SW 1271 (cell line): ENCODE measurements at places on chromosomes 11 and 22.

DNA sequence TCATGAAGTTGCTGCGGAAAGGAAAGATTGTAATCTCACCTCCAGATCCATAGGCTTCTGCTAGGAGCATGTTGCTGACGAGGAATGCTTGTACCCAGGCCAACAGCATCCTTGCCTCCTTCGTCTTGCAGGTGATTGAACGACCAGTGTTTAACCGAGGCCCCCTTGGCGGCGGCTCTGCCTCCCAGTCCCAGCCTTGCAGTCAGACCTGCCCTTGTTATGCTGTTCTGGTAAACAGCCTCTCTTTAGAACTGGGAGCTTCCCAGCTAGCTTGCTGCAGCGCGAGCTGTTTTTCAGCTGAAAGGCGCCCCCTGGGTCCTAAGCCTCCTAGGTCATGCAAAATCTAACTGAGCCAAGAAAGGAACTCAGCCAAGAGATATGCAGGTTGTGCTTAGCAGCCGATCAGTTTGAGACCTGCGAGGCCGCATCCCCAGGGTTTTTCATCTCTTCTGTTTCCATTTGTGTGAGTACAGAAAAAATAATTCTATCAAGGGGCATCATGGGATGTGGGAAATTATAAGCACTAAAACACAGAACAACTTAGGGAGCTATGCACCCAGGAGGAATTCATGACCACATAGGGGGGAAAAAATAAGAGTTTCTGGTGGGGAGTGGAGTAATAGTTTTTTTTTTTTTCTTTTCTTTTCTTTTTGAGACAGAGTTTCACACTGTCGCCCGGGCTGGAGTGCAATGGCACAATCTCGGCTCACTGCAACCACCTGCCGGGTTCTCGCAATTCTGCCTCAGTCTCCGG, at the start of gene PIK3IP1:
Gene PIK3IP1, minus strand, starts transcription at position 253 of the 754 bp plus-strand sequence. Its CDS starts 144 bp downstream, at position 109.
- DNase-seq, result no peak

- no peak for DNase-seq
These were observed 13.5 kb downstream of the SSH3 start for GRCh38 chr11:67316882-67317204.

DNA sequence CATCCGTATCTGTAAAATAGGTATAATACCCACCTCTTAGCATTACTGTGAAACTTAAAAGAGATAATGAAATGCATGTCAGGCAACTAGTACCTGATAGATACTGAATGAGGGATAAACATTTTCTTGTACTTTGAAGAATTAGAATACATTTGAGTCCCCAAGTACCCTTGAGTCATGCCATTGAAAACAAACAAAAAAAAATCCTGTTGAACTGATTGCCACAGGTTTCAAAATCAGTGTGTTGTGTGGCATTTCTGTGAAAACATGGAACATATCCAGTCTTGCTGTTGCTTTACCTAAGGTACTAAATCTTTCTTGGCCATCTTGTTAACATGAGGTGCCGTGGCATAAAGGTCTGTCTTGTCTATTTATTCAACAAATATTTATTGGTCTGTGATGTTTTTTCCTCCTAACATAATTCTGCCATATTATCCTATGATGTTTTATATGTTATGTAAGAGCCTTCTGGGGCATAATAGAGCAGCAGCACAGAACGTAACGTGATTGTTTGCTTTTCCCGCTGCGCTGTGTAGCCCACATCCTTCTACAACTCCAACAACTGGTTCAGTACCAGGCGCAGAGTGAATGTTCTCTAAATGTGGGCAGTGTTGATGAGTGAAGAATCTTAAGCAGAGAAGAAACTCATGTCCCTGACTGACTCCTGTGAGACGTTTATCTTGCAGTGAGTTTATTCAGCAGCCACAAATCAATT, 79.3 kb upstream of the RAB1B start:
- no peak for DNase-seq

DNA sequence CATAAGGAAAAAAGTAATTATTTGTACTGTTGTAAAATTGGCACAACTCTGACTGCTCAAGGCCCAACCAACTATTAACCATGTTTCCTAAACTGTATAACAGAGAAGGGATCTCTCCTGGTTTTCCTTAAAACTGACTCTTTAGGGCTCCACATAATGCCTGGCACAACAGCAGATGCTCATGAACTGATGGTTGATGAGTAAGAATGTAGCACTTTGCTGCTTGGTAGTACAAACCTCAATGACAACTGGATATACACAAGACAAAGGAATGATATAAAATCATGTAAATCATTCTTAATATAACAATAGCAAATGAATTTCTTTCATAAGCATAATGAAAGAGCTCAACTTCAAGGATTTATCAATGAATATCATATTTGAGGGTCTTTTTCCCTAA, 11.7 kb downstream of the MSANTD2 start:
- no peak for DNase-seq

- no peak for DNase-seq
These were observed 81.7 kb downstream of the PRCP start for GRCh38 chr11:82818409-82819043.

DNA sequence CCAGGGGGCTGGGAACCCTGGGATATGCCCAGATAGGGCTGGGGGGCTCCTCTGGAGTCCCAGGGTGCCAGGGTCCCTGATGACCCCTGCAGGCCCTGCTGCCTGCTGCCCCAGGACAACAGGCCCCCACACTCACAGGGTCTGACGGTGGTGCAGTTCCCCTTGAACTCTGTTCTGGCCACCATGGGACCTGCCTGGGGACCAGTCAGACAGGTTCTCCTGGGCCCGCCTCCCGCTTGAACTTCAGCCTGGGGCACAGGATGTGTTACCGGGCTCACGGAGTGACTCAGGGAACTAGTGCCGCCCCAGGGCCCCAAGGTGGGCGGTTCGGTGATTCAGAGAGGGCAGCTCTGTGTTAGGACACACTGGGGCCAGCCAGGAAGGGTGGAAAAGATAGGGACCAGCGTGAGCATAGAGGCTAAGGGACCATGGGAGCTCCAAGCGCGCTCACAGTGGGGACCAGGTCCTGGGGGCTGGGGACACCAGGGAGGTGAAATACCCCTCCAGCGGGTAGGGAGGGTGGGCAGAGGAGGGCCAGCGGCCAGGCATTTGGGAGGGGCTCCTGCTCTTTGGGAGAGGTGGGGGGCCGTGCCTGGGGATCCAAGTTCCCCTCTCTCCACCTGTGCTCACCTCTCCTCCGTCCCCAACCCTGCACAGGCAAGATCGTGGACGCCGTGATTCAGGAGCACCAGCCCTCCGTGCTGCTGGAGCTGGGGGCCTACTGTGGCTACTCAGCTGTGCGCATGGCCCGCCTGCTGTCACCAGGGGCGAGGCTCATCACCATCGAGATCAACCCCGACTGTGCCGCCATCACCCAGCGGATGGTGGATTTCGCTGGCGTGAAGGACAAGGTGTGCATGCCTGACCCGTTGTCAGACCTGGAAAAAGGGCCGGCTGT, 21.5 kb upstream of the TXNRD2 start:
- DNase-seq, result peak; percentile 50

DNA sequence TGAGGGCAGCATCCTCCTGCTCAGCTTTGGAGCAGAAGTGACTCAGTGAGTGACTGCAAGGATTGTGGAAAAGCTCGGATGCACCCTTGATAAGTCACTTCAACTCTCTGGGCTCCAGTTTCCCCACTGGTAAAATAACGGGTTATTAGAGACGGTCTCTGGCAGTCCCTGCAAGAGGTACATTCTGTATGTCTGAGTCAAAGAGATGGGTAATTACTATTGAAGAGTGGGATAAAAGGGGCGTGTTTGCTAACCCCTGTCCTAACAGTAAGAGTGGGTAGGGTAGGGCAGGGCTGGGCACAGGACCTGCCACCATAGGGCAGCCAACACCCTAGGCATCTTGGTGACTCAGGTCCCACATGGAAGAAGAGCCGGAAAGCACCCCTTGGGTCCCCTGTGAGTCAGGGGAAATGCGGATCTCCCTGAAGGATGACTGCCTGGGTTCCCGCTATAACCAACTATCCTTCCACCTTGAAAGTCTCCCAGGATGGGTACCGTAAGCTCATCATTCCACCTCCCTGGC, 7.3 kb upstream of the AHNAK start:
- DNase-seq, result peak; percentile 77

GRCh38 chr11:35683728-35684339, 21.3 kb downstream of the TRIM44 start:
- DNase-seq, result no peak

- no peak for DNase-seq
These were observed 53.3 kb upstream of the GAB2 start for GRCh38 chr11:78470861-78471442.

DNA sequence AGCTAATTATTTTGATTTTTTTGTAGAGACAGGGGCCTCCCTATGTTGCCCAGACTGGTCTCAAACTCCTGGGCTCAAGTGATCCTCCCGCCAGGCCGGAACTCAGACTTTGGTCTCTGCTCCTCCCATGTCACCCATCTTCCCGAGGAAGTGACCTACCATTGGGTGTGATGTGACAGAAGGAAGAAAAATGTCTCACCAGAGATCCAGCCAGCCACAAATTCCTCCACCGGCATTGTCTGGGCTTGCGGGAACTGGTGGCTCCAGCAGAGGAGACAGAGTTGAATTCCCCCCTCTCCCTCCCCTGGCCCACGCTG, 772 bp downstream of the SLC25A45 start:
- peak; percentile 88 for DNase-seq

DNA sequence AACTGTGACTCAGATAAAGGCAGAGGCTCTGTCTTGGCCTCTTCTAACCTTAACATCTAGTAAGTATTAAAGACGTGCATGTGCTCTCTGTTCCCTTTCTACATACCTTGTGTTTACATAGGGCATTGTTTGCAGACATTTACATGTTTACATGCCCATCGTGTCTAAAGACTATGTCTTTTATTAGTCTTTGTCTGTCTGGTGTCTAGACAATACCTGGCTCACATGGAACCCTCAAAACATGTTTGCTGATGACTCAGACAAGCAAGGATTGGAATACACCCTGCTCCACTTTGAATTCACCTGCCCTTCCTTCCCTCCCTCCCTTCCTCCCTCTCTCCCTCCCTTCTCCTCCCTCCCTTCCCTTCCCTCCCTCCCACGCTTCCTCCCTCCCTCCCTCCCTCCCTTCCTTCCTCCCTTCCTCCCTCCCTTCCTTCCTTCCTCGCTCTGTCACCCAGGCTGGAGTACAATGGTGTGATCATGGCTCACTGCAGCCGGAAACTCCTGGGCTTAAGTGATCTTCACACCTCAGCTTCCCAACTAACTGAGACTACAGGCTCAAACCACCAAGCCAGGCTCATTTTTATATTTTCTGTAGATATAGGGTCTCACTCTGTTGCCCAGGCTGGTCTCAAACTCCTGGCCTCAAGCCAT, 23.7 kb upstream of the SORL1-AS1 start:
- no peak for DNase-seq

GRCh38 chr11:69819541-69820070, 390 bp upstream of the FGF3 start:
- no peak for DNase-seq

GRCh38 chr22:35887296-35887875, 141.2 kb downstream of the RBFOX2 start:
- no peak for DNase-seq

- no peak for DNase-seq
These were observed 37.2 kb upstream of the ADSL start for GRCh38 chr22:40308999-40309573.

DNA sequence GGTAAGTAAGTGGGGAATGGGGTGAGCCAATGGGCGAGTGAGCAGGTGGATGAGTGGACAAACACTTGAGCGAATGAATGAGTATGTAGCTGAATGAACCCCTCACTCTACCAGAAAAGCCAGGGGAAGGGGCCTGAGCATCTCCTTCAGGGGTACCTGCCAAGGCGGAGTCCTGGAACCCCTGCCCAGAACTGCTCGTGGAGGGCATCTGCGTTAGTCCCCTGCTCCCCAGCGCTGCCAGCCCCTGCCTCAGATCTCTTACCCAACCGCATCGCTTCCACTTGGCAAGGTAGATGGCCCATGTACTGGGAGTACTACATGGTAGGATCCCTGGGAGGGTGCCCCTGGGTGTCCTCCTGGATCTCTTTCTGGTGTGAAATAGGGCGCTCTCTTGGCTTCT, 7.4 kb upstream of the ANO1 start:
- DNase-seq, result no peak

GRCh38 chr11:102272047-102272824, 45.0 kb upstream of the BIRC3 start:
- no peak for DNase-seq

- no peak for DNase-seq
These were observed 28.1 kb upstream of the PHF21A start for GRCh38 chr11:46149342-46149741.

DNA sequence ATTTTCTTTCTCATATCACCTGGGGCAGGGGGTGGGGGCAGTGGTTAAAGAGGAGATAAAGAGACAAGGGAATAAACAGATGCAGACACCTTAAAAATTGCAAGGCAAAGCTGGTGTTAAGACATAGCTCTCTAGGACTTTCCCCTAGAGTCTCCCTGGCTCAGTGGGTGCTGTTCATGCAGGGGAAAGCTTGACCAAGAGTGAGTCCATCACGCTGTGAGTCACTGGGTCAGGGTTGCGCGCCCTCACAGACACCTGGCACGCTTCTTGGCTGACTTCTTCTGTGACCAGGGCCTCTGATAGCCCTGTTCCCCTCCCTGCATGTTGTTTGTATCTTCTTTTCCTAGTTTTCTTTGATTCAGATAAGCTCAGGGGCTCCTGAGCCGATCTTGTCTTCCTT, 31.9 kb downstream of the COMMD9 start:
- no peak for DNase-seq

DNA sequence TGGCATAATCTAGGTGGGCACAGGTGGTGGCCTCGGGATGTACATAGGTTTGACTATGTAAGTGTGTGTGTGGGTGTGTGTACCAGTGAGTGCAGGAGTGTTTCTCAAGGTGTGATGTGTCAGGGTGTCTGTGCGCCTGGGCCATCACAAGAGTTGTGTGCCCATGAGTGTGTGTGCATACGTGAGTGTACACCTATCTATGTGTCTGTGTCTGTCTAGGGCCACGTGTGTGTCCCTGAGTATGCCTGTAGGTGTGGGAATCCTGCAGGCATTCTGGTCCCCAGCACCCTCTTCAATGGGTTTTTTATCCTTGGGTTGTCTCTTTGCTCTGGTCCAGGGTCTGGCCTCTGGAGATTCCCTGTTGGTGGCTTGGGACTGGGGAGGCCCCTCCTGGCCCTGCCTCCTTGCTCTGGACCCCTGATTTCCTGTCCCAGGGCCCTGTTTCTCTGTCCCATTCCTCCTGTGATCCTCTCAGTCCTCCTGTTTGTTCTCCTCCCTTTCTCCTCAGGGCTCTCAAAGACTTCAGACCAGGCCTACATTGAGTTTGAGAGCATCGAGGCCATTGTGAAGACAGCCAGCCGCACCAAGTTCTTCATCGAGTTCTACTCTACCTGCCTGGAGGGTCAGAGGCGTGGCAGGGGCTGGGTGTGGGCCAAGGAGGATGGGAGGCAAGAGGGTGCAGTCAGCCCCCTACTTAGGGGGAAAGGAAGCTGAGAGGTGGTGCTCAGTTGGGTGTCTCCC, 9.4 kb downstream of the INPPL1 start:
- DNase-seq, result no peak

DNA sequence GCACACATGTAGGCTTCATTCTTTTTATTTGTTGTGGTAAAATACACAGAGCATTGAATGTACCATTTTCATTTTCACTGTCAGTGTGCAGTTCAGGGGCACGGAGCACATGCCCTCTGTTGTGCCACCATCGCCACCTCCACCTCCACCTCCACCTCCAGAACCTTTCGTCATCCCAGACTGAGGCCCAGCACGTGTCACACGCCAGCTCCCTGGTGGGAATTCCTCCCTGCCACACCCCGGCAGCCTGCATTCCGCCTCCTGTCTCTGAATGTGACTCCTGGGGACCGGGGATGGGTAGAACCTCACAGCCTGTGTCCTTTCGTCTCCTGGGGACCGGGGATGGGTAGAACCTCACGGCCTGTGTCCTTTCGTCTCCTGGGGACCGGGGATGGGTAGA, 10.9 kb downstream of the GRAMD4 start:
- DNase-seq, result no peak
